Brain (organoid and tissue), 16 donors: ENCODE measurements at places on chromosomes 2 and 18.

- no peak for DNase-seq
These were observed 646.3 kb upstream of the LRATD1 start for GRCh38 chr2:13986119-13986720.

DNA sequence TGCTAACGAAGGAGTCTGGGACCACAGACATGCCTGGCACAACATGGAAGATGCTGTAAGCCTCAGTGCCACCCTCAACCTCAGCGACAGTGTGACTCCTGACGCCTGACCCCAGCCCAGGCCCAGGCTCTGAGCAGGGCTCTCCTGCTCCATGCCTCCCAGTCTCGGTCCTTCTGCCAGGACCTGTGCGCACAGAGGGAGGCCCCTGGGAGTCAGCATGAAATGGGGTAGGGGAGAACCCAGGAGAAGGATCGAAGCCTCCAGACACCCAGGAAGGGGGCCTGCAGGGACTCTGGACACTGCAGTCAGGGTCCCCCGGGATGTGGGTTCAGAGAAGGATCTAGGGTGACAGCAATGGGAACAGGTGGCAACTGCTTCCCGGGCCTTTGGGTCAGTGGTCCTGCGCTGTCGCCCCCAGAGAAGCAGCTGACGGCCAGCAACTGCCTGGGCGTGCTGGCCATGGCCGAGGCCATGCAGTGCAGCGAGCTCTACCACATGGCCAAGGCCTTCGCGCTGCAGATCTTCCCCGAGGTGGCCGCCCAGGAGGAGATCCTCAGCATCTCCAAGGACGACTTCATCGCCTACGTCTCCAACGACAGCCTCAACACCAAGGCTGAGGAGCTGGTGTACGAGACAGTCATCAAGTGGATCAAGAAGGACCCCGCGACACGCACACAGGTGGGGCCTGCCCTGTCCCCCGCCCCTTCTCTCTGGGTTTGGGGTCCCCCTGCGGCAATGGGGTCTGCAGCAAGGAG, 233.9 kb downstream of the ATAD2B start:
- no peak for DNase-seq

- DNase-seq = peak; percentile 40
These were observed 96.5 kb downstream of the NDUFA10 start for GRCh38 chr2:239928391-239929350.

DNA sequence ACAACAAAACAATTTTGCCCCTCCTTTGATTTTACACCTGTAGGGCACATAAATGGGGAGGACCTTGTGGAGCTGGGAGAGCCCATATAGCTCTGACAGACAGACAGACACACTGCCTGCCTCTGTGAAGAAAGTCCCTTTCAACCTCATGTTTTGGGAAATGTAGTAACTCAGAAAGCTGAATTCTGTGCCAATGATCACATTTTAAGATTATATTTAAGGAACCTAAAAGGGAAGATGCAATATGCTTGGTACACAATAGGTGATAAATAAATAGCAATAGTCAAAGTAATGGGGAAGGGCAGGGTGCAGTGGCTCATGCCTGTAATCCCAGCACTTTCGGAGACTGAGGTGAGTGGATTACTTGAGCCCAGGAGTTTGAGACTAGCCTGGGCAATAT, 446.4 kb upstream of the ID2 start:
- DNase-seq = no peak

GRCh38 chr2:85737961-85738360, 15.8 kb upstream of the ATOH8 start:
- no peak for DNase-seq

GRCh38 chr18:52694804-52695203, 354.8 kb downstream of the DCC start:
- peak; percentile 38 for DNase-seq

DNA sequence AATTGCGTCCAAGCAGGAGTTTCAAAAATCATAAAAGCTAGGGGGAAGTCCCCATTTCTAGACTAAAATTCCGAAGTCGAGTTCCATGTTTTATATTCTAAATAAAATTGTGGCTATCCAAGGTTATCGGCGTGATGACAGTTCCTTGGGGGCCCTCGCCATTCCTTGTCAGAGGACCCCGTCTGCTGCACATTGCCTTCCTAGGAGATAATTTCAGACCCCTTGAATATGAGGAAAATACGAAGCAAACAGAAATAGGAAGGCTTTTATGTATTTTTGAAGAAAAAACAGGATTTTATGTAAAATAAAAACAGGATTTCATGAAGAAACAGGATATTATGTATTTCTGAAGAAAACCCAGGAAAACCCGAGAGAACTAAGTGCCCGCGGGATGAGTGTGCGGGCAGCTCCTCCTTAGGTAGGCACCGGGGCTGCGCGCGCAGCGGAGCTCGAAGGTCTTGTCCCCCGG, 465 bp upstream of the PLEKHA3 start:
- DNase-seq = no peak

DNA sequence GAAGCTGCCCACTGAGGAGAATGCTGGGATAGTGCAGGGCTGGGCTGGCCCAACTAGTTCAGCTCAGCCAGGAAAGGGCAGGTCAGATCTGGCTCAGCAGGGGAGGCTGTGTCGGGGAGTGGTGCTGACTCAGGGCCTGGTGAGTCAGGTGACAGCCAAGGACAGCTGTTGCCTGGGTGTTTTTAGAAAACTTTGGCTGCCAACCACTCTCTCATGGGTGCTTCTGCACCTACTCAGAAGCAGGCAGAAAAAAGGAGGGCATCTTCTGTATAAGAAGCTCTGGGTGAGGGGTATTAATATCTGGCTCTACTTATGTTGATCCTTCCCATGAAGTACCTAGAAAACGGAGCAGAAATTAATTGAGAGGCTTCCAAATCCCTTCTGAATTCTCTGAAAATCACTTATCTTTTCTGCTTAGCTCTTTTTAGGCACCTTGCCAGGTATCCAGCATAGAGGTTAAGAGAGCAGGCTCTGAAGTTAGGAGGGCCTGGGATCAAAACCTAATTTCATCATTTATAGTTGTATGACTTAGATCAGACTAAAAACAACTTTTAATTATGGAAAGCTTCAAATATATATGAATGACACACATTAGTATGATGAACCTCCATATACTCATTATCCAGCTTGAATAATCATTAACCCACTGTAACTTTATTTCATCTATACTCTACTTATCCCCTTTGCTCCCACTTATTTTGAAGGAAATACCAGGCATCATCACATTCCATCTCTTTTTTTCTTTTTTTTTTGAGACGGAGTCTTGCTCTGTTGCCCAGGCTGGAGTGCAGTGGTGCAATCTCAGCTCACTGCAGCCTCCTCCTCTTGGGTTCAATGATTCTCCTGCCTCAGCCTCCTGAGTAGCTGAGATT, 15.5 kb upstream of the RAB10 start:
- DNase-seq = peak; percentile 15

GRCh38 chr2:170715062-170715931, at the start of gene SP5:
SP5 (plus strand) TSS chr2:170715337; CDS start chr2:170715513, 176 bp downstream.
- peak; percentile 82 for DNase-seq

DNA sequence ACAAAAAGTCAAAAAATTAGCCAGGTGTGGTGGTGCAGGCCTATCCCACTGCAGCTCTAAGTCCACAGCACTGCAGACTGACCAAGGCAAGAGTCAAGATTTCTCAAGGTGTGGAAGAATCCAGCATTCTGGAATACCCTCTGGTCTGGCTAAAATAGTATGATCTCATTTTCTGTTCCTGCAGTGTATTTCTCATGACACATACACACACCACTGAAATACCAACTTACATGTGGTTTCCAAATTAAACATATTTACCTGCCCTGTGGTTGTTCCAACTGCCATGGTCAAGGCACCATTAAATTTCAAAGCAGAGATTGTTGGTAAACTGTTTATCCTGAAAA, 30.9 kb downstream of the NOL10 start:
- DNase-seq = no peak

DNA sequence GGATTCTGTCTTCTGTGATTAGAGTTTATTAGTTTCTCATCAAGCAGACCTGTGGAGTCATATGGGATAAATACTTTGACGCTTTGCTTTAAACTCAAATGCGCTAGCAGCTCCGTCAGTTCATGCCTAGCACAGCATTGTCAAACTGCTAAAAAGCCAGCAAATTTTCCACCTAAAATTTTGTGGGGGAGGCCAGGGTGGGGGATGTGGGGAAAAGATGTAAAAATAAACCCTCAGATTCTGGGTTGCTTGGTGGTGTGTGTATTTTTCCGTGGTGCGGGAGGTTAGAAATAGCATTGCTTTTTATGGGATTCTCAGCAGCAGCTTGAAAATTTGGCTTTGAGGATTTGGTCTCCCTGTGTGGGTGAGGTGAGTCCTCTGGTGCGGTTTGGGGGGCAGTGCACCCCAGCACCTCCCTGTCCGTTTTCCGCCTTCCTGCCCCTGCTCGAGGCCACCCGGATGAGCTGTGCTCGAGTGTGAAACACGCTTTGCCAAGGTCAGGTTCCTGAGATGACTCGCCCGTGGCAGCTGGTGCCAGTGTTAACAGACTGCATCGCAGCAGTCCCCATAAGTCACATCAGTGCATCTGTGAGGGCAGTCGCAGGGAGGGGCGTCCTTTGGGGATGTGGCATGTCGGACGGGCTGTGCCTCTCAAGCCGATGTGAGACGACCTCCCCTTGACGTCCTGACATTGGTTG, 65.9 kb downstream of the LDLRAD4 start:
- DNase-seq = no peak

- DNase-seq = no peak
These were observed 413.6 kb upstream of the ID2 start for GRCh38 chr2:8268172-8268783.

GRCh38 chr2:207188626-207189419, 23.1 kb upstream of the KLF7 start:
- no peak for DNase-seq
